ENCODE measurements at places on chromosomes 1 and 21. TPM values are rescaled to one million over a fixed set of nuclear protein-coding genes. Genes with fewer than 3 reads are reported as not detected.

The HOOK1 gene
- not detected for total RNA-seq

The ACKR1 gene
- not detected for total RNA-seq

The RUNX1 gene
- total RNA-seq: 25.4 TPM

The SRRM1 gene
- 75.3 TPM for total RNA-seq

The ITGB2 gene
- 0.14 TPM for total RNA-seq

The GOLT1A gene
- not detected for total RNA-seq

The ATP1A4 gene
- total RNA-seq: not detected

The FCAMR gene
- total RNA-seq: not detected

The KCNA3 gene
- 0.66 TPM for total RNA-seq

The FCRL4 gene
- not detected for total RNA-seq

The RFX5 gene
- 34.2 TPM for total RNA-seq

The RPTN gene
- not detected for total RNA-seq

The GBP7 gene
- not detected for total RNA-seq

The RERE gene
- total RNA-seq: 68.3 TPM

The KCNQ4 gene
- total RNA-seq: not detected

The TPTE gene
- total RNA-seq: 1.1 TPM
